Activated T-cell treated with anti-CD3 and anti-CD28 coated beads, Interleukin-2, amount 50 U/mL, for 72 hours (primary cell): ENCODE measurements at places on chromosomes 6 and 20. TPM values are rescaled to one million over a fixed set of nuclear protein-coding genes. Genes with fewer than 3 reads are reported as not detected.

DNA sequence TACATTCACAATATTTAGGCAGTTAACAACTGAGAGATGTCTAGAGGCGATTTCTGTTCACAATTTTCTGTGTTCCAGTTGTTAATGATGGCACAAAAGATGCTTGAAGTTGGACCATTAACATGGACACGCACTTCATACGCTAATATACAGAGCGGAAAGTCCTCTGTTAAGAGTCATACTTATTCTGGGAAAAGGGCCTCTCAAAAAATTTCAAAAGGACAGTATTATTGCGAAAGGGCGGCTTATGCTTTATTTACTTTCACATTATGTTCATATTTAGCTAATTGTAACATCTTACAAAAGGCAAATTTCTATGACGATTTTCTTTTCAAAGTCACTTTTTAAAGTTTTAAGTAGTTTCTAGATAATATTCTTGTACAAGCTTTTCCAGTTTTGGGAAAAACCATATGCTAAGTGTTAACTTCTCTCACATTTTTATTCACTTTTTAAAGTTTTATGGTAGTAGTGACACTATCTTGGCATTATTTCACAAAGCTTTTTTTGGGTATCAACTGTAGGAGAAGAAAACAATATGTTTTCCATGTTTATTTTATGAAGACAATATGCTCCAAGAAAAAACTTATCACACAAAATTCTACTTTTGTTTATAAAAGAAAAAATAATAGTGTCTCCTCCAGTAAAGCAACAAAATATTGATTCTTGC lies 62.3 kb downstream of the MAP7 start:
- no peak for DNase-seq

DNA sequence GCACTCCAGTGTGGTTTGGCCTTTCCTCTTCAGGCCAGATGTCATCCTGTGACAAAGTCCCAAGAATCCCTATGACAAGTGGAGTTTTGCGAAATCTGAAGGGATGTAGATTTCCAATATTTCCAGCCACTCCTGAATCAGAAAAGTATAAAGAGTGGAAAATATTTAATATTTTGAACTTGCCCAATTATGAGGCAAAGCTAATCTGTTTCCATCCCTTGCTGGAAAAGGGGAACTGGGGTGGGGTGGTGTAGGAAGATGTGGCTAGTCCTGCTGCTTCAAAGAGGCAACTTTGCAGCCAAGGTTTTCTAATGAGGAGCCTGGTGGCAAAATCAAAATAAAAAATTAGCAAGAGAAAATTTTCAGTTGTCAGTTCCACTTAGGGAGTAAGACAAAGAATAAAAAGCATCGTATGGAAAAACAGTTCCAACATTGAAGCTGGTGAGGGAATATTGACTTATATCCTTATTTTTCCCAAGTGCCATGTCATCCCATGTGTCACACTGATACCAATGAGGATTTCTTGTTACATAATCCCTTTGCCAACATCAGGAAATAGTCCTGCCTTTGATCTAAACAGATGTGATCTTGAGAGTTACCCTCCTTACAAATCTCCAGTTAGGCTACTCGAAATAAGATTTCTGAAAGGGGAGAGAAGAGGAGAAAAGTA lies 480.0 kb upstream of the JARID2 start:
- DNase-seq = no peak

- no peak for DNase-seq
These were observed 122.1 kb upstream of the MLN start for GRCh38 chr6:33925936-33926335.

DNA sequence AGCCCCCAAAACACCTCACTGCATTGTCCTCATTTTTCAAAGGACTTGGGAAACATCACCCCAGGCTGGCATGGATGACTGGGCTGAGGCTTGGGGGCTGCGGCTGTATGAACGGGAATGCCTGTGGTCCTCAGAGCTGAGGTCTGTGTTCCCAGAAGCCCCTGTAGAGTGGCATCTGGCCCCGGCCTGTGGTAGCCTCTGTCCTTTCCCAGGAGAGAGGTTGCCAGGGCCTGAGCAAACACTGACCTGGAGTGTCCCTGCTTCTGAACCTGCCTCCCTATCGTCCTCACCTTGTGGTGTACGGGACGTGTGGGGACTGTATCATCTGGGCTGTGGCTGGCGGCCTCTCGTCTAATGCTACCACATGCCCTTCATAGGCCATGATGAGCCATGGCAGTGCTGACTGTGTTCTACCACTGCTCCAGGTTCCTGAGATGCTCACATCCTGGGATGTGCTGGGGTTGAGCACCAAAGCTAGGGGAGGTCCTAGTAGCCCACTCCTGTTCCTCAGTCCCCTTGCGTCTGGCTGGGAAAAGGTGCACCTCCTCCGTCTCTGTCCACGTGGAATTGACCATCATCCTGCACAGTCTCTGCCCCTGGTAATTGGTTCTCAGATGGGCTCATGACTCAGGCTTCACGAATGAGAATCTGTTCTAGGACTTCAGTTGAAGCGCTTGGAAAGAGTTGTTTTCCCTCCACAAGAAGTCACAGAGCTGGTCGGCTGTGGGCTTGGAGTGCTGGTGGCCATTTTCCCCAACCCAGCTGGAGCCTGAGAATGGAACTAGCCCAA lies 27.6 kb downstream of the PHACTR3 start:
- no peak for DNase-seq

DNA sequence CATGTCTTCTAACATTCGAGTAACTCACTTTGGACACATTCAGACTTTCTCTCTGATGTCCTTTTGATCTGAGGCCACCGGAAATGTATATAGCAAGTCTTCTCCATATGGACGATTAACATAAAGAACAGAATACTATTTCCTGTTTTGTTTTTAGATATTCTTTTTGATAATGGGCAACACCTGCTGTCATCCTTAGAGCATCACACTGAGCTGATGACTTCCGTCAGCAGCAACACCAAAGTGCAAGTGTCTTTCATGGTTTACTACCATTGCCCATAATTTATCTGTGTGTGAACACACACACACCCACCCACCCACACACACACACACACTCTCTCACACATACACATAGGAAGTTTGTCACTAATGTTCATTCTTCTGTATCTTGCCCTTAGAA lies 112.7 kb upstream of the SIM1 start:
- DNase-seq = no peak

DNA sequence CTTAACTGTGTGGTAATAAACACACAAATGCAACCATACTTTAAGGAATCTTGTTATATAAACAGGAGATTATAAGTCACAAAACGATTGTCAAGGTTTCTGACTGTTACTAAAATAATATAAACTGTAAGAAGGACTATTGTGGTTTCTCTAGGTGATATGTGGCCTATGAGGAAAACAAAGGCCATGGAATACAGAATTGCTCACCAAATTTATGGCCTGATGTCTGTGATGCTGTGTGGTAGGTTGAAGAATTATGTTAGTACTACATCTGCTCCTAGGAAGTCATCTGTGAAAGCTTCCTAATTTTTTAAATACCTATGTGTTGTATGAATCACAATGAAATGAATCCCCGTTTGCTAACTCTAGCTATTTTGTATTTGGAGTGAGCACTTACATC lies 875.4 kb upstream of the MAP3K7 start:
- DNase-seq = no peak

DNA sequence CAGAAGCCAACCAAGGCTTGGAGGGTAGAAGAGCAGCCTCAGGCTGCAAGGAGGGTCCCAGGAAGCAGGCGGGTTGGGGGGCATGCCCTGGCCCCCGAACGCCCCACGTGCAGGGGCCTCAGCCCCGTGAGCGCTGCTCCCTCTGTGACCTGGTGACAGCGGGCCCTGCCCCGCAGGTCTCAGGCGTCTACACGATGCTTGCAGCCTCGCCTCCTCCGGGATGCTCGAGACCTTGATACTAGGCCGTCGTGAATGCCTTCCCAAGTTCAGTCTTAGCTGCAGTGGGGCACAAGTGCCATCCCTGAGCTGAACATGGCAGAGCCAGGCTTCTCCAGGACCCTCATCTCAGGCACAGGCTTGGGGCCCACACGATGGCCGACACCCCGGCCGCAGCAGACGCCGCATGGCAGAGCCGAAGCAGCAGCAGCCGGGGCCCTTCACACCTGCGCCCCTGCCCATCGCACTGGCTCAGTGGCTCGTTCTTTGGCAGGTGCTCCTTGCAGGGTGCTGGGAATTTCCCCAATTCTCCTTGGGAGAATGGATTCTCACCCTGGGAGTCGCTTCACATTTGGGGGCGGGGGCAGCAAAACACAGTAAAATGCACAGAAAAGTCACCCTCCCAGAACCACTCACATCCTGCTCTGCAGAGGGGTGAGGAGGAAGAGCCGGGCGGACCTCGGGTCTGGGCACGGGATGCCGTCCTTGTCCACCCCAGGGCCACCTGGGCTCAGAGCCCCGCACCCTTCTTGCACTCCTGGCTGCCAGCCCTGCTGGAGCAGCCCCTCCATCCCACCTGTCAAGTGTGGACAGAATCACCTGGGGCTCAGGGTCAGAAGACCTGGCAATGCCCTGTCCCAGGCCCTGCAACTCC lies 161.8 kb downstream of the DLL1 start:
- DNase-seq = no peak

DNA sequence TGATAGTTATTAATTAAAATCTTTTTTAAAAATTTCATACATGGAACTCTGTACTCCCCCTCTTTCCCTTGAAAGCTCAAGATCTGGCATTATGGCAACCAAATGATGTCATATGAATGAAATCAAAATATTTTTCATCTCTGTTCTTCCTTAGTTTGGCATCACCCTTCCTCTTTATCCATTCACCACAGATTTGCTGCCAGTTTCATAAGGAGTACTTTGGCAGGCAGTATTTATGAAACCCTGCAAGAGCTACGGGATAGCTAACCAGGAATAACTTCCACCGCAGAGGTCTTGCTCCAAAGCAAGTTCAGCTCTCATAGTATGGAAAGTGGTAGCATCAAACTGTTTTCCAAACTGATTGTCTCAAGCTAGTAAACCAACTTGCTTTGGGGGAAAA lies 113.9 kb upstream of the DOK5 start:
- DNase-seq = no peak

DNA sequence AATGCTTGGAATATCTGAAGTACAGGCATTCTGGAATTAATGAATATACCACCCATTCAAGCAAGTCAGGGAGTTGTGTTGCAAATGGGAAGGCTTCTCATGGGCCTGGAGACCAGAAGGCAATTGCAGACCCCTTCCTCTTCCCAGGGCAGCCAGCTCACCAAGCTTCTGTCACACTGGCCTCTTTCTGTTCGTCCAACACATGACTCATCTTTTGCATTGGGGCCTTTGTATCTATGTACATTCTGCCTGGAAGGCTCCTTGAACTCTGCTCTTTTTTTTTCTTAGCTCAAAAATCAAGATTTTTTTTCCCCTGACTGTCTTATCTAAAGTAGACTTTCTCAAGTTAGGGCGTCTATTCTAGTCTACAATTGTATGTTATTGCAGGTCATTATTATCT lies 132.9 kb upstream of the MYLIP start:
- no peak for DNase-seq

- no peak for DNase-seq
These were observed 893 bp downstream of the PRDM13 start for GRCh38 chr6:99607416-99608036.

- no peak for DNase-seq
These were observed 22.8 kb upstream of the GCLC start for GRCh38 chr6:53567701-53568100.

GRCh38 chr6:122077603-122078002 lies 321.8 kb upstream of the HSF2 start:
- no peak for DNase-seq

- no peak for DNase-seq
These were observed 950 bp downstream of the KCTD20 start for GRCh38 chr6:36443471-36444428.

DNA sequence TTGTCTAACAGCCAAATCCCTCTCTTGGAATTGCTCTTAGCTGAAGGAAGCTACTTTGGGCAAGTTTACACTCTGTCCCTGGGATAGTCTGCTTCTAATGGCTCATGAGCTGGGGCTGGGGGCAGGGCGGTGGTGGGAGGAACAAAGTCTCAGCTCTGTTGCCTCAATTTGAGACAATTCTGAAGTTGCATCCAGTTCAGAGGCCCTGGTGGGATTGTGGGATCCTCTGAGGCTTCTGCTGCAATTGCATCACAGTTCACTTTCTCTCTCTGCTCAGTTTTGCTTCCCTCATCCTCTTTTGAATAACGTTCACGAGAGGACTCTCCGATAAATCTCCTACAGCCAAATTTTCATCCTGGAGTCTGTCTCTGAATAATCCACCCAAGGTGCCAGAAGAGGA lies 440.6 kb upstream of the SLC35B3 start:
- DNase-seq = no peak

- no peak for DNase-seq
These were observed 24.5 kb downstream of the FRK start for GRCh38 chr6:116036075-116036773.

DNA sequence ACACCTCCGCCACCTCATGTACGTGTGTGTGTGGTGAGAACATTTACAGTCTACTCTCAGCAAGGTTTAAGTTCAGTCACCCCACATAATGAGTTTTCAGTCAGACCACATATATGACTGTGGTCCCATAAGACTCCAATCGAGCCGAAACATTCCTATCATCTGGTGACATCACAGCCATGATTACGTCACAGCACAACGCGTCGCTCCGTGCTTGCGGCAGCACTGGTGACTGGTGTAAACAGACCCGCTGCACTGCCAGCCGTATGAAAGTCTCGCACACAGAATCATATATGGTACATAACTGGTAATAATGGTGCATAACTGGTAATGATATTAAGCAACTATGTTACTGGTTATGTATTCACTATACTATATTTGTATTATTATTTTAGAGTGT lies 150.7 kb downstream of the DLL1 start:
- no peak for DNase-seq

DNA sequence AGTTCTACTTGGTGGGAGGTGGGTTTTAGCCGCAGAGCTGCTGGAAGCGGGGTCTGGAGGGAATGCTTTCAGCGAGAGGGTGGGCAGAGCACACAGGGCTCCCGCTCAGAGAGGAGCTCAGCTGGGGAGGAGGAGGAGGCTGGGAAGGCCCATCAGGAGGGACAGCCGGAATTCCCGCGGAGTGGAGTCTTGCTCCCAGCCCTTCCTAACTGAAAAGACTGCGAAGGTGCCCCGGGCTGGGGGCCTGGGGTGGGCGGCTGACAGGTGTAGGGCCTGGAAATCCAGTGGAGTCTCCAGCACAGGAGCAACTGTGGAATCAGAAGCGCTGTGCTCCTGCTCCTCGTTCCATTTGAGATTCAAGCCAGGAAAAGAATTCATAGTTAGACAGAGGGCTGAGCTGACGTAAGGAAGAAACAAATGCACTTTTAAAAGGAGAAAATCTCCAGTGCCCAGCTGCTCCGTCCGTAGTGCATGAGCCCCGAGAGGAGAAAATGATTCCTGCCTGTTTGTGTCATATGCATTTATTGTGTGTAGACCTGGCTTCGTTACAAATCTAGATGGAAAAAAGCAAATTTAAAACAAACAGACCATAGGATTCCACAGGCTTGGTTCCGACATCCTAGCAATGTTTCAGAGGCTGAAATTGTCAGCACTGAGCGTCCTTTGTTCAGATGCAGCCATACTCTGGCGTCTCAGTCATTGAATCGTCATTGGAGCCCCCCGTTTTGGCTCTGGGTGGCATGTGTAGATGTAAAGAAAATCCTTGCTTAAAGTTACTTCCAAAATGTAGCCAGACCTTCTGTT lies 197.7 kb downstream of the SMOC2 start:
- DNase-seq = no peak

MROH8 gene
- 5.0 TPM for total RNA-seq

SAMD3 gene
- 3.8 TPM for total RNA-seq

MTFR2 gene
- 34.3 TPM for total RNA-seq

TMEM74B gene
- 0.60 TPM for total RNA-seq

RHAG gene
- total RNA-seq = not detected

HLA-DQA2 gene
- total RNA-seq = 1.2 TPM

DLK2 gene
- total RNA-seq = 2.6 TPM

BEND6 gene
- total RNA-seq = 0.32 TPM

ETV7 gene
- 7.4 TPM for total RNA-seq

DUSP15 gene
- total RNA-seq = not detected
